Right hindlimb (tissue), 1 donor: ENCODE measurements at places on chromosomes 2 and 18.

DNA sequence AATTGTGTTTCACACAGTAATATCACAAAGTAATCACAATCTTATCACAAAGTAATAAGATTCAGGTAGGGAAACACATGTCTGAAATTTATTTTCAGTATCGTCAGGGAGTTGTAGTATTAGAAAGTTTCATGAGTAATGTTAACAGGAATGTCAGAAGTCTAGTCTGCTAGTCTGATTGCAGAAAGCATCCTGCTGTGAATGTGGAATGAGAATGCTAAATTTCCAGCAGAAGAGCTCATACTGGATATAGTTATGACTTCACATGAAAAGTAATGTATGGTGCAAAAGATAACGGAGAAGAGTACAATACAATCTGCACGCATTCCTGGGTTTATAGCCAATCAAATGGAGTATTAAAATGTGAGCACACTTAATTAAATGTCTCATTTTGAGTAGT is 494.7 kb upstream of the SETBP1 start:
- DNase-seq: no peak

- DNase-seq: no peak
Measured at GRCh38 chr2:62817995-62818713, 112.6 kb downstream of the EHBP1 start.

- DNase-seq: no peak
Measured at GRCh38 chr2:207327513-207327912, 161.8 kb upstream of the KLF7 start.

GRCh38 chr2:29238497-29238896 is 123.3 kb downstream of the CLIP4 start:
- DNase-seq: no peak

DNA sequence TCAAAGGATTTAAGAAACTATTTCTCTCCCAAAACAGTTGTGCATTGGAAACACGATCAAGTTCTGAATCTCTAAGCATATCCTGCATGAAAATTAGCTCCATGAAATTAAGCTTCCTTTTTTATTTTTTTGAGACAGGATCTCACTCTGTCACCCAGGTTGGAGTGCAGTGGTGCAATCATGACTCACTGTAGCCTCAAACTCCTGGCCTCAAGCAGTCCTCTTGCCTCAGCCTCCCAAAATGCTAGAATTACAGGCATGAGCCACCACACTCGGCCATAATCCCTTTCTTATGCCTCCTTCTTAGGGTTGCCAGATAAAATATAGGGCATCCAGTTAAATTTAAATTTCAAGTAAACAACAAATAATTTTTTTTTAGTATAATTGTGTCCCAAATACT is 124.4 kb downstream of the ARL4C start:
- DNase-seq: no peak
